SW 1271 (cell line): ENCODE measurements at places on chromosomes 11 and 22.
A peak's percentile ranks its signal among the peaks of the same experiment; 100 is the strongest.

GRCh38 chr22:39967996-39968972, 8.1 kb downstream of the TMA7B start:
- DNase-seq = no peak

DNA sequence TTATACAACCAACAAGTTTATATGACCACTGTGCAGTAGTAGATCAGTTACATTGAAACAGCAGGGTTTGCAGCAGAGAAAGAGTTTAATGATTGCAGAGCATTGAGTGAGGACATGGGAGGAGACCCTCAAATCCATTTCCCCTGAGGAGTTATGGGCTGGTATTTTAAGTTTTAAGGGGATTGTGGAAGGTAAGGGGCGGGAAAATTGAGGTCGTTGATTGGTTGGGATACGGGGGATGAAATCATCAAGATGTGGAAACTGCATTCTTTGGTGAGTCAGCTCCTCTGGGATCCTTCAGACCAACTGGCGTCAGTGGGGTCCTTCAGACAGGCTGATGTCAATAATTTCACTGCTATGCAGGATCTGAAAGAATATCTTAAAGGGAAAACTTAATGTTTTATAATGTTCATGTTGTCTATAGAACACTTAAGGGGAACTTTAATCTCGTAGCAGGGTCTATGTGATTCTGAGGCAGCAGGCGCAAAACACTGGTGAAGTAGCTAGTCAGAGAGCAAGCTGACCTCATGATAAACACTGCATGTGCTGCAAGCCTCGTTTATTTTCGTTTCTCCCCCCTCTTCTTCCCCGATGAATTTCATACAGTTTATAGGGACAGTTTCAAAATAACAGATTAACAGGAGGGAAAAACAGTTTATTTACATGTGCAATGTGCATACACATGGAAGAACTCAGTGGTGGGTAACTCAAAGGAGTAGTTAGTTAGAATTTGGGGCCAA, 17.4 kb upstream of the BACE1-AS start:
- no peak for DNase-seq

GRCh38 chr11:19181531-19182261, 20.1 kb downstream of the CSRP3 start:
- DNase-seq = no peak

GRCh38 chr11:34298871-34299270, 58.9 kb downstream of the ABTB2 start:
- no peak for DNase-seq

DNA sequence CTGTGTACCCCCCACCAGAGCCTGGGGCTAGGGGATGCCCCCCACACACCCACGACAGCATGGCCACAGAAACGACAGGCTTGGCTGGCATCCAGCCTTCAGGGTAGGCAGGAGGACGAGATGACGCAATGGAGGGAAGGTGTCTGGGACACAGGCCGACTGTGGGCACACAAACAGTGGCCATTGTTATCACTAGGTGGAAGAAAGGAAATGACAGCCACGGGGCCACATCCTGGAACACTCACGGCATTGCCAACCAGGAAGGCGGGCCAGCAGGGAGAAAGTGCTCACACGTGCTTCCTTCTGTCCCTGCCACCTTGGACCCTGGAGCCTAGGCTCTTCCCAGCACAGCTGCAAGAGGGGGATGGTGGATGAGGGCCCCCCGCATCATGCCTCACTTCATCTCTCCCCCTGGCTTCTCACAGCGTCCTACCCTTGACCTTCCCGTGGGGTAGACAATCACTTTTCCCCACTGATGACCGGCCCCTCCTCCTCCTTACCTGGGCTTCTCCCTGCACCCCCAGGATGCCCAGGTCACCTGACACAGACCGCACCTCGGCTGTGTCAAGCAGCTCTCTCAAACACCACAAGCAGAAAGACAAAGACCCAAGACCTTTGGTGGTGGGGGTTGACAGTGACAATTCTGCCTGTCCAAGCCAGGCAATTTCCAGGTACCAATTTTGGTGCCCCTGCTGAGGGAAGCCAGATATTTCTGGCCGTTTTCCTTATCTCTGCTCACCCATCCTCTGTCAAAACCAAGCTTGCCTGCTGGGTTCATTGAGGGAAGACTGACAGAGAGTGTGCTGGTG, 8.6 kb downstream of the PLA2G6 start:
- DNase-seq = peak; percentile 22

- no peak for DNase-seq
Observed at GRCh38 chr22:49747716-49748115, 80.0 kb downstream of the BRD1 start.

DNA sequence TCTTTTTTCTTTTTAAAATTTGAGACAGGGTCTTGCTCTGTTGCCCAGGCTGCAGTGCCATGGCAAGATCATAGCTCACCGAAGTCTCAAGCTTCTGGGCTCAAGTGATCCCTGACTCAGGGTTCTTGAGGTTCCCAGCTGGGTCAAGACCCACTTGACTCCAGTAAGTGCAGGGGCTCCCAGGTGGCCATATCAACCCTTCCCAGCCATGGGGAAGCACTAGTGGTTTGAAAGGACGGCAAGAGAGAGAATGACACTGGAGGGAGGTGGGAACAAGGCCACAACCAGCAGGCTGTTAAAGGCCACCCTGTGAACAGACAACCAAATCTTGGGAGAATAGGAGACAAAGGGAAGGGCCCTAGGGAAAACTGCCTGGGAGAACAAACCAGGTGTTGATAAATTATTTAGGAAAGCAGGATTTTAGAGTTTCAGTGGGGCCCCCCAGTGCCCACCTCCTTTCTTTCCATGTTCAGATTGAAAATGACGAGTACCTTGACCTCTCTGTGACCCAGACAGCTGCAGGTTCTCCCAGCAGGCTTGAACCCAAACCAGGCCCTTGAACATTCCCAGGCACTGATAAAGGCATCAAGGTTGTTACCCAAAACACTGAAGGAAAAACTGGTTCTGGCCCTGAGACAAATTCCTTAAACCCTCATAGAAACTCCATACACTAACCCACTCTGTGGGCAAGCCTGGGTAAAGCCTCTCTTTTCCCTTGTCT, 28.8 kb downstream of the KLHL22 start:
- DNase-seq = no peak

GRCh38 chr11:76592961-76593360, 77.6 kb downstream of the LRRC32 start:
- no peak for DNase-seq

DNA sequence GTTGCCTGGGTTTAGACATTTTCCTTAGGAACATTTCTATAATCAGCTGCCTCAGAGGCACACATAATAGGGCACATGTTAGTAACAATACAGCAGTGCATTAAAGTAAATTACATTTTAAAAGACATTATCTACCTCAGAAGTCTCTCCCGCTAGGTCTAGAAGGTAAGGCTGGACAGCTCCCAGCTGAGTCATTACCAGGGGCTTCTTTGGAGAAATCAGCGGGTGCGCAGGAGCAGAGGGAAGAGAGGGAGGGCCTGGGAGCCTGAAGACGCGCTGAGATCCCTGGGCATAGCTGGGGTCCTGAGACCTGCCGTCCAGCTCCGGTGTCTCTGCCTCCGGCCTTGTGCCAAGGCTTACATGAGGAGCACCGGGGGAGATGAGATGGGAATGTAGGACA, 67.7 kb downstream of the TMPRSS5 start:
- DNase-seq = no peak

GRCh38 chr11:98512938-98513337, 507.8 kb upstream of the CNTN5 start:
- DNase-seq = no peak

DNA sequence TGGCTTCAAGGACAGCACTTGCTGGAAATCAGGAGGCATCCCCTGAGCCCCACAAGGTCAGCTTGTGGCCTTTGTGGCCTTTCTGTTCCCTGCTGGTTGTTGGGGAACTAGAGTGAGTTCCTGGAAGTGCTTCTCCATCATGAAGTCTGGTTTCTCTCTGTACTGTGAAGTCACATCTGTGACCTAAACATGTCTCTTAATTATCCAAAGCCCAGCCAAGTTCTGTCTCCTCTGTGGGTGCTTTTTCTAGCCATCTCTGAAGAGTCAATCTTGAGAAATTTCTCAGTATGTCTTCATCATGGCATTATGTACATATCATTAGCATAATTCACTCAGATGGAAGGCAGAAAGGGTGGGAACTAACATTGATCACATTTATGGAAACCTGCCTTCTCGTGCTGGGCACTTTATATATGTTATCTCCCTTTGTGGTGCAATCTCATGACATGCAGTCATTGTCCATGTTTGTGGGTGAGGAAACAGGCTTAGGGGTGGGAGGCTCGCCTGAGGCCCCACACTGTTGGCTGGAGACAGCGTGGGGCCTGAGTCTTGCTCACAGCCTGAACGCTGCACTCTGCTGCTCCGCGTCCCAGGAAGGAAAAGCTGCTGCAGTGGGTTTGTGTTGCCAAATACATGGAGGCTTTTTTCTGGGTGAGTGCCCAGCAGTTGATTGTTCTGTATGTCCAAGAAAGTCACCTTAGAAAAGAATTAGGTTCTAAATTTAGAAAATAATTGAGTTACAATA, 24.6 kb downstream of the IGHMBP2 start:
- no peak for DNase-seq

- DNase-seq = peak; percentile 94
Observed at GRCh38 chr11:72569966-72570892, 104.0 kb downstream of the PDE2A start.

DNA sequence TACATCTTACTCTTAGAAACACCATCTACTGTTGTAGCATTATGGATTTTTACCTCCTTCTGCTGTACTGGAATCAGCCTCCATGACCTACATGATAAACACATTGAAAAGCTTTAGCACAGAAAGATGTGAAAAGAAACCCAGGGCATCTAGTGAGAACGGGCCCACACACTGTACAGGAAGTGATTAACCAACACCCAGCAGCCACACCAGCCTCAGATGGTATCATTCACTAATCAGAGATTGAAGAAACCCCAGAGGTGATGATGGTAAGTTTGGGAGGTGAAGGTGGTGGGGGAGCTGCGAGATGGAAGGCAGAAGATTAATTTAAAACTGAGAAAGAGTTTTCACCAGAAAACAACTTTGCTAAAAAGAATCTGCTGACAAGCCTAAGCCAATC, 46.1 kb downstream of the RASSF10 start:
- no peak for DNase-seq

- DNase-seq = no peak
Observed at GRCh38 chr22:21961127-21961867, 8.6 kb upstream of the PPM1F start.

DNA sequence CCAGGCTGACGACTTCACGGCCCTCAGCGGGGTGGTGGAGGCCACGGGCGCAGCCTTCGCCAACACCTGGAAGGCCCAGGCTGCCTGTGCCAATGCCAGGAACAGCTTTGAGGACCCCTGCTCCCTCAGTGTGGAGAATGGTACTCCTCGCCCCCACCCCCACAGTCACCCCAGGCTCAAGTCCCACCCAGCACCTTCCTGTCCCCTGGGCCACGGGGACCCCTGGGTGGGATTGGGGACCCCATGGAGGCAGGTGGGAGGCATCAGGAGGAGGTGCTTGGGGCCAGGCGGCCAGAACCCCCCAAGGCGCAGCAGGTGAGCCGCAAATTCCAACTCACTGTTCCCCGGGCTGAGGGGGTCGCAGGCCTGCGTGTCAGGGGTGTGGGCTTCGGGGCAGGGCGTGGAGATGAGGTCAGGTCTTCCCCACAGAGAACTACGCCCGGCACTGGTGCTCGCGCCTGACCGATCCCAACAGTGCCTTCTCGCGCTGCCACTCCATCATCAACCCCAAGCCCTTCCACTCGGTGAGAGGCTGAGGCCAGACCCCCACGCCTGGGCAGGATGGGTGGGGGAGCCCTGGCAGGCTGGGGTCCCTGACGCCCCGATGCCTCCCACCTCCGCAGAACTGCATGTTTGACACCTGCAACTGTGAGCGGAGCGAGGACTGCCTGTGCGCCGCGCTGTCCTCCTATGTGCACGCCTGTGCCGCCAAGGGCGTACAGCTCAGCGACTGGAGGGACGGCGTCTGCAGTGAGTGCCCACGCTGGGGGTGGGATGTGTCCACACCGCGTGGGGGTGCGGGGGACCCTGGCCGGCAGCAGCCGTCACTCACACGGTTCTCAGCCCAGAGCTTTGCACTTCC, 9.4 kb downstream of the MUC5B start:
- no peak for DNase-seq

DNA sequence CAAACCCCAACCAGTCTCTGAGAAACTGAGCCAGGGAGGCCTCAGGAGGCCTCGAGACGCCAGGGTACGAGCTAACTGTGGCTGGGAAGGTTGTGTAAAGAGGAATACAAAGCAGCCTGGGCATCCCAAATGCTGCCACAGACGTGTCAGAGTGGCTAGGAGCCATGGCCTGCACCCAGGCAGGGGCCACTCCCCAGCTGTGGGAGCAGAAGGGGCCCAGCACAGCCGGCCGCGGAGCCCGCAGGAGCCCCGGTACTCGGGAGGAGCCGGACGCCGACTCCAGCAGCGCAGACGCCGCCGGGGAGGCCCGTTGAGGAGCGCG, 349.8 kb upstream of the B3GAT1 start:
- DNase-seq = no peak

DNA sequence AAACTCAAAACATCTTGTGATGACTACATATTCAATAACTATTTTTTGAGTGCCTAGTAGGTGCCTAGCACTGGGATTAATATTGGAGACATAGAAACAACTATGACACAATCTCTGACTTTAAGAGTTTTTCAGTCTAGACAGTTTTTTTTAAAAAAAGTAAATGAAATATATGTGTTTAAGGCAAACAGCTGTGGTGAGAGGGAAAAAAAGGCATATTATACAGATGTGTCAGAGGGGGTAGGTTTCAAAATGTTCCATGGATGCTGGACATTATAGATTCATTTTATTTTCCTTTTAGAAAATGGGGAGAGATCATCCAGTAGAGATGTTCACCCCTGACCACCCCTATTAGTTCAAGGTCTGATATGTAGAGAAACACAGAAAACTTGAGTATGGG, 90.8 kb downstream of the LUZP2 start:
- DNase-seq = no peak

DNA sequence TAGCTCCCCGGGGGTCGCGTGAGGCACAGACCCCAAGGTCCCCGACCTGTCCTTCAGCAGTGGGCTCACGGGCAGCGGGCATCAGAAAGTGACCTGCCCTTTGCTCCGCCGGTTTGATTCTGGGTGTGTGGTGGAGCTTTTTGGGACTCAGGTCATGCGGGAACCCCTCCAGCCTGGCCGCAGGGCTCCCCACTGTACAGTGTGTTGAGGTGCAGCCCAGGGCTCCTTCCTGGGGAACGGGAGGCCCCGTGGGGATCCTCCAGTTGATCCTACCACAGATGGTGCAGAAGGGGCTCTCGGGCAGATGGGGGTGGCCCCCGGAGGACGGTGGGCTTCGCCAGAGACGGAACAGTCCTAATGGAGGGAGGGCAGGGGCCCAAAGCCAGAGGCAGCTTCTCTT, 24.2 kb downstream of the MUC6 start:
- no peak for DNase-seq
